ENCODE measurements at places on chromosomes 16 and 17.

- DNase-seq = no peak
These were observed 26.6 kb downstream of the OR1D5 start for GRCh38 chr17:3036800-3037199.

- no peak for DNase-seq
These were observed 988 bp downstream of the CIAO3 start for GRCh38 chr16:739560-740458.

DNA sequence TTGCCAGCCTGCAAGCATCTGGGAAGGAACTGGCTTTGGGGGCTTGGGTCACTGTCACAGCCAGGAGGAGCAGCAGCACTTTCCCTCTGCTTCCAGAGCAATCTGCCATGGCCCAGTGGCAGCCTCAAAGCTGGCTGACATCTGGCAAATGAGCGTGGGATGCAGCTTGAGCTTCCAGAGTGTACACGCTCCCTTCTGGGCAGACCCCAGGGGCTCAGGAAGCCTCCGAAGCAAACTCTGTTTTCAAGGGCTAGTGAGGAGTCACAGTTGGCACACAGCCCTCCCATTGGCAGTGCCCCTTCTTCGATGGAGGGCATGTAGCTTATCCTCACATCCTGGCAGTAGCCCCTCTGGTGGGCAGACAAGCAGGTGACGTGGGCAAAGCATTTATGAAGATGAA, 249.6 kb downstream of the ENGASE start:
- DNase-seq = peak; percentile 63

DNA sequence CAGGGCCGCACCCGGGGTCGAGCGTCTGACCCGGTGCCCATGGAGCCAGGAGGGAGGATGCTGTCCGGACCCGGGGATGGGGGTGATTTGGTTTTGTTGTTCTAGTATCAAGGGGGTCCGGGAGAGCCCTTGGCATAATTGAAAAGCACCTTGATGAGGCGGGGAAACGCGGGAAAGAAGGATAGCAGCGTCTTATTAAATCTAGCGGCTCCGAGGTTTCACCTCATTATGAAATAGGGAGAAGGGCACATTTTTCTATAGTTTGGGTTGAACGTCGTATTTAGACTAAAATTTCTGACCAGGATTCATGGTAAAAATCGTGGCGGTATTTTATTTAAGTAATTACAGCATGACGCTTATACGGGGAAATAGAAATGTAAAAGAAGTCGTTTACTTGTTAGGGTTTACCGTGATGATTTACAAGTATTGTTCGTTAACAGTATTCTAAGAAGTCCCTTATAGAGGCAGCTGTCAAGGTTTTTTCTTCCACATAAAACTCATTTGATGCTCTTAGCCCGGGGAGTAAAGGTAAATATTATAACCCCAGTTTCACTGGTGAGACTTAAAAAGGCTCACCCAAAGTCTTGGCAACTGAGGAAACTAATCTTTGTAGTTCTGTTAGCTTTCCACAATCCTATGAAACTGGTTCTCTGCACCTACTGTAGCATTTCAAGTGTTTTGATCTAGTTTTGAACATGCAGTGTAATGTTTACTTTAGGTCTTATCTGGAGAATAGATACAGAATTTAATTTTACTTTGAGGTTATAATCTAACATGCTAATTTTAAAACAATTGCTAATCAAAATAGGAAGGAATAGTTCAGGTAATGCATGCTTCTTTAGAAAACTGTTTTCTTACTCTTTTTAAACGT, 756 bp downstream of the LUC7L3 start:
- DNase-seq = no peak

- DNase-seq = peak; percentile 77
These were observed 1.7 kb upstream of the CDH11 start for GRCh38 chr16:65123396-65124211.

DNA sequence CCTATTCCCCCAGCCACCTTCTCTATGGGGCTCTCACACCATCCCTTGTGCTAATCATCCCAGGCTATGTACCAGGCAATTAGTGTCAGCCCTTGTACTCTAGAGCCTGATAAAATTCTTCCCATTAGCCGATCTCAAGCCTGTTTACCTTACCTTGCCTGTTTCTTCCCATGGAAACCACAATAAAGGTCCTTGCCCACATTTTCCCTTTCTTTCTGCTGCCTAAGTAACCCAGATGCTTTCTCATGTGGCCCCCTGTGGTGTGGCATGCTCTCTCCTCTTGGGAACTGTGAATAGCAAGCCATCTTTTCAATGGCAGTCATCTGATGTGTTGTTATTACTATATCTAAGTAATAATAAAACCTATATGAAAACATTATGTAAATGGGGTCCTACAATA, 265.8 kb upstream of the ELAC2 start:
- DNase-seq = no peak

DNA sequence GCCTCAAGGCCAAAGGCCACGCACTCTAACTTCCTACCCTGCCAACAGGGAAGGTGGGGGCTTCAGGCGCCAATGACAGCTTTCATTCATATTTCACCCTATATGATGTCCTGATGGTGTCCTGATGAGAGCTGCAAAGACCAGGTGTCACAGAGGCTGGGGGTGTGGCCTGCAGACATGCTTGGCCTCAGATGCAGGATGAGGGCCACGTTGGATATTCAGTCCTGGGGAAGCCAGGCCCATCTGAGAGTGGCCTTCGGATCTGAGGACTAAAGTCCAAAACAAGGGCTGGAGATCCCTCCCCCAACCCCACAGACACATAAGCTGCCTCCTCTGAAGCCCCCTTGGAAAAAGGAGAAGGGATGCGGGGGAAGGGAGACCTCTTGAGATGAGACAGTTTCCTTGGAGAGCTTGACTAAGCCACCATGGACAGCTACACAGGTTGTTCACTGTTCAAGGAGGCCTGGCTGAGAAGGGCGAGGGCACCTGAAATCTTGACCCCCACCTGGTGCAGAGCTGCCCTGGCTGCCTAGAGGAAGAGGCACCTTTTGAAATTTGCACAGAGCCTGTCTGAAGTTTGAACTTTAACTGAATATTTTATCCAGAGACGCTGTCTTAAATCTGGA, 24.3 kb upstream of the GSG1L start:
- peak; percentile 58 for DNase-seq

DNA sequence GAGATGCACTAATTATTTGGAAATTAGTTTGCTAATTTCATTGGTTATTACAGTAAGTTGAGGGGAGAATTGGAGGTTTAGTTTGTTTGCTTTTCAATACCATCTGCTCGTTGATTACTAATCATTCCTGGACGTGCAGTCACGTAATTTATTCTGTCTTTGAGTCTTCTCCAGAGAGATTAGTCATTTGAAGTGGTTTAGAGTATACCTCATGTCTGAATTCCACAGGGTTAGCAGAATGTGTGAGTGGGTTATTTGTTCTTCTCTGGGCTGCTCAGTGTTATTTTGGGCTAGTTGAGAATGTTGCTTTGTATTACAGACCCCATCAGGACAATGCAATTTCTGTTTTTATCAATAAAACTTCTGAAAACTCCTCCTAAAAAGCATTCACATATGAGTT, 265.0 kb downstream of the RBFOX1 start:
- DNase-seq = no peak

DNA sequence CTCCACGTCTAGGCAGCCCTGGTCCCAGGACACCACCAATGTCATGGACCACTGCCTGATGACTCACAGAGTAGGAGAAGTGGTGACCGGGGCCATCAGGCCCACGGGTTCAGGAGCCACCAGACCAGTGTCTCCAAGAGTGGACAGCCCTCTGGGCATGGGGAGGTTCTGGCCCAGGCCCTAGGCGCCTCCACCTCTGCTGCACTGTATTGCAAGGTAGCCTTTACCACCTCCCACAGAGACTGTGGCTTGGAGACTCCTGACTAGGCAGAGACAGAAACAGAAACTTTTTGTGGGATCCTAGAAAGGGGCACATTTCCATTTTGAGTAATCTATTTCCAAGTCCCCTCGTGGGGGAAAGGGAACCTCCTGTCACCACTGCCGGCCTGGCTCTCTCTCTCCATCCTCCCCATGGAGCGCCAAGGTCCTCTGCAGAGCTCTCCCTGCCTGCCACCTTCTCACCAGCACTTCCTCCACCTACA, 2.9 kb downstream of the CDIP1 start:
- DNase-seq = peak; percentile 69

DNA sequence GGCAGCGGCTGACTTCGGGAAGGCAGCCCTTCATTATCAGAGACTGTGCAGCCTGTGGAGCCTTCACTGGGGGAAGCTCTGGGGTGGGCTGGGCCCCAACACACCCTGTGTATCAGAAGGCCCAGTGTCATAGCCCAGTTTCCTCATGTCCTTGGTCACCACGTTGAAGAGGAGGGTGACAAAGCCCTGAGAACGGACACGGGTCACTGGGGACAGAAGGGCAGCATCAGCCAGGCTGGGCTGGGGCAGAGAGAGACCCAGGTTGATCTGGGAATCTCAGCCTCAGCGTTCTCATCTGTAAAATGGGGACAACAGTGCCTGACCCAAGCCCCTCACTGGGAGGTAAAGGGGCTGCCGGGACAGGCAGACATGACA, 19.3 kb downstream of the B9D1 start:
- DNase-seq = peak; percentile 72

DNA sequence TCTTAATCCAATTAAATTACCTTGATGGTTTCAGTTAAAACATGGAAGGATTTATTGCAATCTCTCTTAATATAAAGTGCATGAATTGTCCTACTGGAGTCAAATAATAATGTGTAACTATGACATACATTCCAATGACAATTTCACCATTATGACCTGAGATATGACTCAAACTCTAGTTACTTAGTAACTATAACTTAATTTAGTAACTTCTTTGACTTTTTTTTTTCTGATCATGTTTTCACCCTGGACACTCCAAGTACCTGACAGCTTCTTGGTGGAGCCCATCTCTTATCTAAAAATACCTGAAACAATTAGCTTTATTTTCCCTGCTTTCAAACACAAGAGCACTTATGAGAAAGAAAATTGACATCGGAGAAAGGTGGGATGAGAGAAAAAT, 123.7 kb downstream of the STX8 start:
- peak; percentile 36 for DNase-seq

GRCh38 chr16:15482068-15482747, 47.8 kb downstream of the BMERB1 start:
- DNase-seq = peak; percentile 92

- DNase-seq = no peak
These were observed 9.0 kb upstream of the RASD1 start for GRCh38 chr17:17505151-17505550.

- DNase-seq = no peak
These were observed 279.0 kb upstream of the ZFHX3 start for GRCh38 chr16:73326770-73327470.

GRCh38 chr17:73855720-73856333, 211.6 kb upstream of the SDK2 start:
- no peak for DNase-seq

- DNase-seq = peak; percentile 9
These were observed 108.1 kb upstream of the CDC42EP4 start for GRCh38 chr17:73419881-73420280.

- DNase-seq = no peak
These were observed 67.8 kb downstream of the CDH8 start for GRCh38 chr16:61968242-61969076.

DNA sequence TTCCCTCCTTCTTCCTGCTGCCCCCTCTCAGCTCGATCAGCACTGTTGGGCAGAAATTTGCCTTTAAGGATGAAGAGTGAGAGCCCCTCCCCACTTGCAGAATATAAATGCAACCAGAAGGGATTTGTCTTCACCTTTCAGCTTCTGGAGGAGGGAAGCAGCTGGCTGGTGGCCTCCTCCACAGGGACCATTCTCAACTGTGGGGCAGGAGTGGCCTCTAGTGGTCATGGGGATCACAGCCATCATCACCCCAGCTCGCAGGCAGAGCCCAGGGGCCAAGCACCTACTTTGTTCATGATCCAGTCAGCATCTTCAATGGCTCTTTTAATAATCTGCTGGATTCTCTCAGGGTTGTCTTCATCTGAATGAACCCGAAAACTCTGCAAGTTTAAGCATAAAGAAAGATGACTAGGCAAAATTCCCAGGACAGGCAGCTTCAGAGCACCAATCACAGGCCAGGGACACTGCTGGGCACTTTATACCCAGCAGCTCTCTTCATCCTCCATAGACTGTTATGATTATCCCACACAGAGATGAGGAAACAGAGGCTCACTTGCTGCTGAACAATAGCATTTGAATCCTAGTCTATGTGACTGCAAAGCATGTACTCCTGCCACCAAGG, 13.1 kb downstream of the LYRM9 start:
- DNase-seq = peak; percentile 90

DNA sequence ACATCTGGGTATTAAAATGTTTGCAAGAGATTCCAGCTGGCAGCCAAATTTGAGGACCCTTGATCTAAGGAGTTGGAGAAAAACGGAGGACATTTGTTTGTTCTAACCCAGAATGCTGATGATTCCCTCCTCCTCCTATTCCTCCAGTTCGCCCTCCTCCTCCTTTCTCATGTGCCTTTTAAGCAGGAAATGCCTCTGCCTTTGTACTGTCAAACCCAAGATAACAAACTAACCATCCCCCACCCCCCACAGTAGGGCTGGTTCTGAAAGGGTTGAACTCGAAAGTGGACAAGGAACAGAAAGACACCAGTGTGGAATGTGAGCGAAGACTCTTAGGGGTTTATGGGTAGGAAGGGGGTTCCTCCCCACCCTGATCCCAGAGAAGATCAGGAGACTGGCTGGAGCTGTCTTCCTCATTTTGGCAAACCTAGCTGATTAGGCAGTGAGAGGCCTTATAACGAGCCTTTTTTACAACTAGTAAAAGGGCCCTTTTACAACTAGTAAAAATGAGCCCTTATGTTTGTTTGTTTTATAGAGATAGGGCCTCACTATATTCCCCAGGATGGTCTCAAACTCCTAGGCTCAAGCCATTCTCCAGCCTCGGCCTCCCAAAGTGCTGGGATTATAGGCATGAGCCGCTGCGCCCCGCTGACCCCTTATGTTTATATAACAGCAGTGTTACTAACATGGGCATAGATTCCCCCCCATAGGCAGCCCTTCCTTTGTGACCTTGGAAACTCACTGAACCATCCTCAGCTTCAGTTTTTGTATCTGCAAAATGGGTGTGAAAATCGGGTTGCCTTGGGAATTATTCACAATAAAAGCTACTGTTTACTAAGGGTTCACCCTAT, 975 bp downstream of the CHD9 start:
- DNase-seq = peak; percentile 73

- DNase-seq = peak; percentile 13
These were observed 3.6 kb downstream of the ADCY7 start for GRCh38 chr16:50269769-50270509.

DNA sequence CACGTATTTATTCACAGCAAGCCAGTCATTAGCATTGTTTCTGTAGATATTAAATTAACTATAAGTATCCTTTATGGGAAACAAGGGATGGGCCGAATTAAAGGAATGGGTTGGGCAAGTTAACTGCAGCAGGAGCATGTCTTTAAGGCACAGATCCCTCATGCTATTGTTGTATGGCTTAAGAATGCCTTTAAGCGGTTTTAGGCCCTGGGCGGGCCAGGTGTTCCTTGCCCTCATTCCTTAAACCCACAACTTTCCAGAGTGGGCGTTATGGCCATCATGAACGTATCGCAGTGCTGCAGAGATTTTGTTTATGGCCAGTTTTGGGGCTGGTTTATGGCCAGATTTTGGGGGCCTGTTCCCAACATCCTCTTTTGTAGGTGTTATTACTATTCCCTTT, 9.1 kb downstream of the PHKB start:
- no peak for DNase-seq

- DNase-seq = peak; percentile 30
These were observed 210.2 kb downstream of the KATNIP start for GRCh38 chr16:27759967-27760788.

All from osteoblast (primary cell).